ENCODE measurements at places on chromosomes 13 and 19. TPM values are rescaled to one million over a fixed set of nuclear protein-coding genes. Genes with fewer than 3 reads are reported as not detected.

Gene HIPK4
- not detected for total RNA-seq

Gene CLEC4M
- not detected for total RNA-seq

- DNase-seq: peak; percentile 88
These were observed 429.8 kb downstream of the FOXO1 start for GRCh38 chr13:40236566-40237168.

GRCh38 chr19:32908641-32909190 is 39.1 kb upstream of the SLC7A9 start:
- peak; percentile 5 for DNase-seq

DNA sequence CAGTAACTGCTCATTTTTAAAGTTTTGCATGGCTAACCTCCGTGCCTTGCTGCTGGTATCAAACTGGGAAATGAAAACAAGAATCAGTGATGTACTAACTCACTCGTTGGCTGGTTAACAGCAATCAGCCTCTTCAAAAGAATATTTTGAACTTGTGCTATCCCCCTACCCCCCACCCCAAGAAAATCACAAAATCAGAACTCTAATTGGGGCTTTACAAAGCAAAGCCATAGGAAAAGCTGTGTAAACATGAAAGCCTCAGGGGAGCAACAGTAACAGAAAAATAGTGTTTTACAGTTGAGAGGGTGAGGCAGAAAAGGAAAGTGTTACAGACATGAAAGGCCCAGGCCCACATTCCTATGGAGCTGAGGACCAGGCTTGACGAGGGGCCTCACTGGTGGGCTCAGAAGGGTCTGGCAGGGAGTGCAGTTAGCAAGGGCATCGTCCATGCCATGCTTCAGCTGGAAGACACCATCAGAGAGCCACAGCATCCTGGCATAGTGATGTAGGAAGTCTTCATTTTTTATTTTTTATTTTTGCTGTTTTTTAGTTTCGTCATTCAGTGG is 217.6 kb downstream of the PCCA start:
- DNase-seq: no peak

DNA sequence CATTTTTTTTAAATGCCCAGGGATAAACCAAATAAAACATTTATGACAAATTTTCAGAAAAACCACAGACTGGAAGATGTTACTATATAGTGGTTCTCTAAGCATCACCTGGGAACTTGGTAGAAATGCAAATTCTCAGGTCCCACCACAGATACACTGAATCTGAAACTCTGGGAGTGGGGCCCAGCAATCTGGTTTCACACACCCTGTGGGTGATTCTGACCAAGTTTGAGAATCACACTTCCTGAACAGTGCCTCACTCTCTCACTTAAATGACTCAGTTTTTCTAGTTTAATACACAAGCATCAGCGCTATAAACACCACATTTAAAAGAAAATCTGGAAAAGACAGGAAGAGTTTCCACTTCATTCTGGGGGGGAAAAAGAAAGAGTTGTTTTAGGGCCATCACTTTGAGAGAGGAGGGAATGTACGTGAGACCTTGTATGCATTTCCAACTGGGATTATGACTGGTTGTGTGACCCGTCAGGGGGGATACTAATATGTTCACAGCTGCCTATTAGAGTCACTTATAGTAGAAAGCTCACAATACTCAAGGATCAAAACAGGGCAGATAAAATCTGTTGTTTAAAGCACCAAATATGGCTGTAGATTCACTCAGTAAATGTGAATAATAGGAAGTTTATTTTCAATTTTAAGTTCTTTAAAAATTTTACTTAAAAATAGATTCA is 567.7 kb downstream of the GPC6 start:
- DNase-seq: no peak

DNA sequence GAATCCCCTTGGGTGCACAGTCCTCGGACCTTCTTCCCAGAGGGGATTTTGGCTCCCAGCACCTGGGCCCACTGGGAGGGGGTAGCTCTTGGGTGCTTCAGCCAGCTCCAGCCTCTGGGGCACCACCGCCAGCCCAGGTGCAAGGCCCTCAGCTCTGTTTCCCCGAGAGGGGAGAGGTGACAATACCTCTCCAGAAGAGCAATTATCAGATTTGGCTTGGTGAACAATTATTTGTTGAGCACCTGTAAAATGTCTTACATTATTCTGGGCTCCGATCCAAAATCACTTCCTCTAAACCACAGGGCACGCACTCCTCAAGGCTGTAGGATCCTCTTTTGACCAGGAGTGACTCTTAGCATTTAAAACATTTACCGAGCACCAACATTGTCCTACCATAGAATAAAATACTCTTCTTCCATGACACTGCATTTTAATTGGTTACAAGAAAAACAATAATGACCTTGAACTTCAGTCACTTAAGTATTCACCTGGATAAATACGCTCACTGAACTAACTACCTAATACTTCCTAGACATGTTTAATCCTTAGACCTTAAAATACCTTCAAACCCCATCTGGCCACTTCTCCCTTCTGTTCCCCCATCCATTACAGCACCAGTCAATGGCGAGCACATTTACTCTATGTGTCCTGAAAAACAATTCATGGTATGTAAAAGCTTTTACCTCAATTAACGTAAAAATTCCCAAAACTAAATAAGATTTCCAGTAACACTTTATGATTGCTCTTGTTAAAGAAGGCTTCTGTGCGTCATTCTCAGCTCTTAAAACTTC is 54.8 kb downstream of the ABCC4 start:
- DNase-seq: peak; percentile 73

GRCh38 chr19:47613165-47614020 is 4.5 kb downstream of the BICRA start:
- no peak for DNase-seq

DNA sequence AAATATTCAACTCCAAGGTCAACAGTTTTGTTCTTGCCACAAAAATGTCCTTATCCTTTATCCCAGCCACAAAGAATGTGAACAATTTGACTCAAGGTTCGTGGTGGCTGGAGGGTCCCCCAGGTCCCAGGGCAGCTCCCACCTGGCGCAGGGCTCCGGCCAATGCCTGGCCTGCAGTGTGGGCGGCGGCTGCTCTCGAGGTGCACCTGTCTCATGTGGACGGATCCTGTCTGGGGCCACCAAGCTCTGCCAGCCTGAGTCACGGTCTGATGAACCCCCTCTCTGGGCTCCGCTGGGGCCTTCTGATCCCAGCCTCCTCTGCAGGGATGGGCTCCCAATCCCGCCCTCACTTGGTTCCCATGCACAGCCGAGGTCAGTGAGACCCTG is 49.4 kb downstream of the GAS6 start:
- no peak for DNase-seq
